Activated B cell treated with CpG ODN at 0.5 μM for 24 hours (primary cell): ENCODE measurements at places on chromosomes 11 and 22. TPM values are rescaled to one million over a fixed set of nuclear protein-coding genes. Genes with fewer than 3 reads are reported as not detected.
A peak's percentile ranks its signal among the peaks of the same experiment; 100 is the strongest.

- peak; percentile 65 for DNase-seq
Observed at GRCh38 chr22:38316364-38317121, 690 bp downstream of the CSNK1E start.

- no peak for DNase-seq
Observed at GRCh38 chr11:131041331-131042040, 125.2 kb upstream of the SNX19 start.

GRCh38 chr11:25938952-25939351 lies 393.0 kb upstream of the ANO3 start:
- DNase-seq = no peak

DNA sequence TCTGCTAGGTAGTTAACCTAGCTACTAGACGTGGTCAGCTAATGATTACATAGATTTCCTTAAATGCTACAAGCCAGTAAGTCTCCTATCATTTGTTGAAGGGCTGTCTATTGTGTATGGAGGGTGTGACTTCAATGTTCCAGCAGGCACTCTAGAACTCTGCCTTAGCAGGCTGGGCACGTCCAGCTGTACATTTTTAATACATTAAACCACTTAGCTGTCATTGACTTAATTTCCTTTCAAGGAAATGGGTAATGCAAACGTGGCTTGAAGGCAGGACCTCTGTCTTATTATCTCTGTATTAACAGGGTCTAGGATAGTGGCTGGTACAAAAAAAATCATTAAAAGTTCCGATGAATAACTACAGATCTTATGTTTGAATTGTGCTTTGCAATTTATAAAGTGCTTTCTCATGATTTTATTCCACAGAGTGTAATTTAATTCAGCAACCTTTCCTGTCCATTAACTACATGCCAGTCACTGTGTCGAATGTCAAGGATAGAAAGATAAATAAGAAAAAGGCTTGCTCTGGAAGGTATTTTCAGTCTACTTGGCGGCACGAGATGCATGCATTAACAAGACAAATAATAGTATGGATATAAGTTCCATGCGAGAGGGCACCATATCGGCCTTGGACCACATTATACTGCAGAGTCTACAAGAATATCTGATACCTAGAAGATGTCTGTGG lies 60.3 kb downstream of the APOL3 start:
- DNase-seq = no peak

DNA sequence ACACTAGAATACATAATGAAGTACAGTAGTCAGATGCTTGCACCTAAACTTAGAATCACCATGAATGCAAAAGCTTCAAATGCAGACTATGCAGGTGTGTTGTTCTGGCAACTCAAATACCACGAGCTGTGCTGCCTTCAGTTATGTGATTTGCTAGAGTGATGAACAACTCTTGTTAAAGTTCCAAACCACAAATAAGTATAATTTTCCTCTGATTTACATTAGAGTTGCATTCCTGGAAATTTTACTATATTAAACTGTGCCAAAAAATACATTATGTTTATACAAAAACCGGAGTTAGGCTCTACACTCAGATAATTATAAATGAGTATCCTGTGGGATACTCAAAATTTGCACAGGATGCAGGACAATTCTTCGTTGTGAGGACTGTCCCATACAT lies 3.0 kb downstream of the TMEM218 start:
- DNase-seq = no peak

GRCh38 chr11:42257534-42257933 lies 798.1 kb upstream of the LRRC4C start:
- DNase-seq = no peak

DNA sequence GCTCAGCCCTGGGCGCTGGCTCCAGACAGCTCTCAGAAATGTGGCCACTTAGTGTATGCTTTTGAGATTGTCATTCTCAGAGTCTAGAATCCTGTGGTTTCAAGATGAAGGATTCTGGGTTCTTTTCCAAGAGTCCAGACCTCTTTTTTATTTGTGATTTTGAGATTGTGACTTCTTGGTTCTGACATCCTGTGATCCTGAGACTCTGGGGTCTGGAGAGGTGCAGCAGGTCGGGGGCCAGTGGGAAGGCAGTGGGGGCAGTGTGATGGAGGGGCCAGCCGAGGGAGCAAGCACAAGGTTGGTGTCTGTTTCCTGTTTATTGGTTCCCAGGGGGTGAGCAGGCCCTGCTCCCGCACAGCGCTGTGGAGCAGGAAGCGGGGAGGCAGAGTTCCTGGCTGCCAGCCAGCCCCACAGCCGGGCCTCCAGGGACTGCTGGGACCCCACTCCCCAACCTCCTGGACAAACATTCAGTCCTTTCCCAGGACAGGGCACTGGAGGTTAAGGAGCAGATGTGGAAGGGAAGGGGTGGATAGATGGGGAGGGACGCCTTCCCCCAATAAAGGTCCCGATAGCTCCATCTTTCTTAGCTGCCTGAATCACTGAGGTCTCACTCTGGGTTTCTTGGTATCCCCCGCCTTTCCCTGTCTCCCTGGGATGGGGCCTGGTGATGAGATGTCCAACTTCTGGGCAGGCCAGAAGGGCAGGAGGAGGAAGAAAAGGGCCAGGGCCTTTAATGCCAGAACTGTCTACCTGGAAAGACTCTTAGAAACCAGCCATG lies 13.7 kb downstream of the ARHGEF17 start:
- DNase-seq = no peak

DNA sequence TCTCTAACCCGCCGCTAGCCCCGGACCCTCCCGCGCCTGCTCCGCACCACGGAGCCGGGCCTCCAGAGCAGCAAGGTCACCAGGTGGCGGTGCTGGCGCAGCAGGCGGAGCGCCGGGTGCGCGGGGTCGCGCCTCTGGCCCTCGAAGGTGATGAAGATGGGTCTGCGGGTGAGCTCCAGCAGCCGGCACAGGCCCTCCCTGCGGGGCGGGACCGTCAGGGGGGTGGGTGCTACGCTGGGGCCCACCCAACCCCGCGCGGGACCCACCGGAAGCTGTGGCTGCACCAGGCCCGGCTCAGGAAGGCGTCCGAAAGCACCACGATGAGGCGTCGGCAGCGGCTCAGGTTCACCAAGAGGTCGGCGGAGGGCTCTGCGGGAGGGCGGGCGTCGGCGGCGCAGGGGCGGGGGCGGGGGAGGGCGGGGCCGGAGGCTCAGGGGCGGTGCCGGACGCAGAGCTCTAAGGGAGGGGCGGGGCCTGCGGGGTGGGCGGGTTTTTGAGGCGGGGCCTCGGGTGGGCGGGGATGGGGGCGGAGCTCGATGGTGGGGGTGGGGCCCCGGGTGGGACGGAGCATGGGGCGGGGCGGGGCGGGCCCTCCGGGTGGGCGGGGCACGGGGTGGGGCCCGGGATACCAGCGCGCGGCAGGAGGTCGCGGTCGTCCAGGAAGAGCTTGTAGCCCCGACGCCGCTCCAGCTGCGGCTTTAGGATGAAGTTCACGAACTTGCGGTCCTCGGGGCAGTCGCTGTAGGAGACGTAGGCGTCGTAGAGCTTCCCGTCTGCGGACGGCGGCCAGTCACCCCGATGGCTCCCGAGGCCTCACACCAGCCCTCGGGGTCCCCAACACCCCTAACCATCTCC lies 7.8 kb downstream of the SIGIRR start:
- DNase-seq = peak; percentile 76

The EXPH5 gene
- total RNA-seq = 0.27 and 0.29 TPM in 2 replicates

The CEND1 gene
- 0.27 and 0.34 TPM in 2 replicates for total RNA-seq

The LUZP2 gene
- total RNA-seq = not detected in 2 replicates

The TREH gene
- total RNA-seq = not detected in 2 replicates

The DEUP1 gene
- not detected in 2 replicates for total RNA-seq

The OR2AT4 gene
- not detected in 2 replicates for total RNA-seq

The OR4C46 gene
- not detected in 2 replicates for total RNA-seq

The DRICH1 gene
- 0.64 and 1.5 TPM in 2 replicates for total RNA-seq

The OR6T1 gene
- total RNA-seq = not detected in 2 replicates
